ENCODE measurements at places on chromosomes 5 and 9.

DNA sequence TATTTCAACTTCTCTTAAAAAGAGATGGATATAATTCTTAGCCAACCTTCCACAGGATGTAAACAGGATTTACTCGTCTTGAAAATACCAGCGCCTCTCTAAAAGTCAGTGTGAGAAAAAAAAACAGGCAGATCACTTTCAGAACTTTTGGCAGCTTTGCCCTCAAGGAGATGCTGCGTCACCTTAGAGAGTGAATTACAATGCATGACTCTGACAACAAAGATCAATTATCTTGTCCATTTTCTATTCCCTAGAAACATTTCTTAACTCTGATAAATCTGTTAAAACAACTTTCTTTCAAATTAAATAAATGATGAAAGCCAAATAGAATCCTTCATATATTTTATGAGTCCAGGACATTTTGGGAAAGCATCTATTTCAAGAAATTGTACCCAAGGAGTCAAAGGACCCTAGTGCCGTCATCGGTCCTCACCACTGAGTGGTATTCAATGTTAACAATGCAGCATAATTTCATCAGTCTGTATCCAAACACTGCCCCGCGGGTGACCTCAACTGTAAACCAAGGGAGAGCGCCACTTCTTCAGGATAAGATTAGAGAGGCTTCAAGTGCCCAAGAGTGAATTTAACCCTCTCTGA, 536.0 kb downstream of the PDE4D start:
- no peak for DNase-seq

GRCh38 chr5:78912811-78913210, 72.3 kb downstream of the ARSB start:
- no peak for DNase-seq

- no peak for DNase-seq
Measured at GRCh38 chr9:35599763-35600604, 5.1 kb upstream of the TESK1 start.

DNA sequence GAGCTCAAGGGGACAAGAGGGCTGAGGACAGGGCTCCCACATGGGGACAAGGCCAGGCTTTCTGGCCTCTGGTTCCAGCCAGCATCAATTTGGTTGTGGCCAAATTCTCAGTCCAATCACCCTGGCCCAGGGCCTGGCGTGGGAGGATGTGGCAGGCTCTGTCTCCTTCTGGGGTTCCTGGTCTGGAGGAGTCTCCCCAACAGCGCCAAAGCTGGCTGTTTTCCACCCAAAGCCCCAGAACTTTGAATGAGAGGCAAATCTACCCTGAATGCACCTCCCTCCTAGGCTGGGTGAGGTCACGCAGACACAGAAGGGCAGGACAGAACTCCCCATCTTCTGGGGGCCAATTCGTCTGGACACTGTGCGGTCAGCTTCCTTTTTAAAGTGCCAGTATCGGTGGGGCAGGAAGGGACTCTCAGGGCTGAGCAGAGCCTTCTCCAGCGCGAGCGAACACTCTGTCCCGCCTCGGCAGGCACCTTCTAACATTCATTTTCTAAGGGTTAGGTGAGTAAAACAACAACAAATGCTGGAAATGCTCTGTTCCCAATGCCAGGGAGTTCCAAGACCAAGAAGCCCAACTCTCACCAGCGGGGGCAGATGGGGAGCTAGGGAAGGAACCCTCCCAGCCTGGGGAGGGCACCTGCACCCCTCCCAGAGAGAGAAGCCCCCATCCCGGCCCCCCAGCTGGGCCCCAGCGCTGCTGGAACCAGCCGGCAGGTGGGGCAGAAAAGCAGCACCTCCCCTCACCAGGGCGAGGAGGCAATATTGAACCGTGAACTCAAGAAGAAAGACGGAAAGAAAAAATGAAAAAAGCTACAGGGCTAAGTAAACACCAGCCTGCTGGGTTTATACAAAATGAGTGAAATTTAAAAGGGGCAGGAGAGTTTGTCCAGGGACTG, 3.7 kb upstream of the DPM2 start:
- DNase-seq, result no peak

DNA sequence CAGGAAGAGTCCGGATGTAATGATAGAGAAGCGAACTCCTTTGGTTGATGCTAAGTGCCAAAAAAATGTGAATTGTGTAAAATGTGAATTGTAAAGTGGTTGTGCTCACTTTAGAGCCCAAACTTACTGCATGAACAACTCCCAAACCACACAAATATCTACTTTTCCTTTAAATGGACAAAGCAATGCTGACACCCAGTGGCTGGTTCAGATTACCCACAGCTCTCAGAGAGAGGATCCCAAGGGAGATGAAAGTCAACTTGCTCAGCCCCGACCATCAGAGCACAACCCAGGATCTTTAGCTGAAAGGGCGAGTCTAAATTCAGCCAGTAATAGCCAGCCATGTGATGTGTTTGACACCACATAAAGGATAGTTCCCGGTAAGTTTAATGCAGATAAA, 133.7 kb downstream of the NMUR2 start:
- DNase-seq, result no peak

DNA sequence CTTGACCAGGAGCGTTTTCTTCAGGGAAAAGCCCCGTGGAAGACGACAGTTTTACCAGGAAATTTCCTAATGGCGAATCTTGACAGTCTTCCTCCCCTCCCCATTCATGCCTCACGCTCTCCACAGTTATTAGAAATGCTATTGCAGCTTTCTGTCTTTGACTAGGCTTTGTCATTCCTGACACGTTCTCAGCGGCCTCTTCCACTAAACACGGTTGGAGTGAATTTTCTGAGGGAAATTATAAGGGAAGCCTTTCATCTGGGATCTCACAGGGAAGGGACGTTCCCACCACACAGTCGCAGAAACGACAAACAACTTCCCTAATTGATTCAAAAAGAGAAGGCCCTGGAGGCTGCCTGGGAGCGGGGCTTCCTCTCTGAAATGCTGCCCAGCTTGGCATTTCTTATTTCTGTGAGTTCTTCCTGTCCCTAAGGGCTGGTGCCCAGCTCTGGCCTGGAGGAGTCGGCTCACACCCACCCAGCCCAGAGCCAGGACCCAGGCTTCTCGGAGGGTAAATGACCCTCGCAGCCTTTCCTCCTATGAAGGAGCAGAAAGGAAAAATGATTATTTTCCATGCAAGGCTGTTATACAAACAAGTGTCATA, 57.1 kb upstream of the PPP1R26 start:
- no peak for DNase-seq

- no peak for DNase-seq
Measured at GRCh38 chr5:107464876-107465275, 205.9 kb downstream of the EFNA5 start.

DNA sequence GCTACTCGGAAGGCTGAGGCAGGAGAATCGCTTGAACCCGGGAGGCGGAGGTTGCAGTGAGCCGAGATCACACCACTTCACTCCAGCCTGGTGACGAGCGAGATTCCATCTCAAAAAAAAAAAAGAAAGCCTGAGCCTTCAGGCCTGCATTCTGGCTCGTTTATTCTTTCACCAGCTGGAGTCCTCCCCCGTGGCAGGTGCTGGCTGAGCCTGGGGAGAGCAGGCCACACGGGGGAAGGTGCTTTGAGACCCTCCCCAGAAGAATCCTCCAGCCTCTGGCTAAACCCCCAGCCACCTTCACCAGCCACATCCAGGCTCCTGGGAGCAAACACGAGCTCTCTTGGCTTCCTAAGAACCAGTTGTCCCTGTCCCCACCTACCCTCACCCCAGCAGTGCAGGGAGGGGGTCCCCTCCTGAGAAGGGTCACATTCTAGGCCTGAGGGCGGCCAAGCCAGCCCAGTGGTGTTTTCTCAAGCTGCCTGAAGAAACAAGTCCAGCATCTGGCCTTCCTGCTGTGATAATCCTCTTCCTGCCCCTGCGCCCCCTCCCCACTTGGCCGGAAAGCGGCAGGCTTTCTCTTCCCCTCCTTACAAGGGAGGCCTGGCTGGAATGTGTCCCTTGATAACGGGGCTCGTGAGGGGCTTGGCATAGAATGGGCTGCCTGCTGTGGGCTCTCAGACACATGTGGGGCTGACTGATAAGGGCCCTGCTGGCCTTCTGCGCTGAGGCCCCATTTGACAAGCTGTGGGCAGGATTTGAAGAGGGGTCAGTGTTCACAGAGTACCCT, 41.5 kb downstream of the PLPP7 start:
- peak; percentile 7 for DNase-seq

- no peak for DNase-seq
Measured at GRCh38 chr9:117178596-117179375, 236.1 kb downstream of the ASTN2 start.

- DNase-seq, result no peak
Measured at GRCh38 chr9:32677931-32678330, 42.5 kb upstream of the TAF1L start.

- no peak for DNase-seq
Measured at GRCh38 chr9:92619601-92620300, 50.2 kb downstream of the IPPK start.
